Activated T-cell treated with anti-CD3 and anti-CD28 coated beads, Interleukin-2, amount 50 U/mL, for 72 hours (primary cell): ENCODE measurements at places on chromosomes 6 and 20. TPM values are rescaled to one million over a fixed set of nuclear protein-coding genes. Genes with fewer than 3 reads are reported as not detected.

- peak overlapping the region; percentile 19 for H3K4me3 ChIP-seq
- no peaks in the 10 kb centered on the region for H3K36me3 ChIP-seq
Measured at GRCh38 chr20:59403261-59403961, 103.0 kb downstream of the EDN3 start.

ERVFRD-1 gene
- not detected for total RNA-seq

- H3K4me1 ChIP-seq, result peaks cover 7% of the 10 kb centered on the region
- no peaks in the 10 kb centered on the region for H3K36me3 ChIP-seq
- no peak for DNase-seq
- no peak overlapping the region for H3K27ac ChIP-seq
- H3K27me3 ChIP-seq, result peaks cover 23% of the 10 kb centered on the region
Measured at GRCh38 chr20:18790787-18791186, 22.8 kb upstream of the SCP2D1 start.

GRCh38 chr20:10680571-10680970 lies 6.8 kb upstream of the JAG1 start:
- no peak overlapping the region for H3K27ac ChIP-seq
- no peaks in the 10 kb centered on the region for H3K4me1 ChIP-seq
- no peak overlapping the region for H3K4me3 ChIP-seq
- H3K27me3 ChIP-seq, result peaks cover 36% of the 10 kb centered on the region
- no peaks in the 10 kb centered on the region for H3K36me3 ChIP-seq

POPDC3 gene
- not detected for total RNA-seq

HCRTR2 gene
- total RNA-seq, result not detected

DNA sequence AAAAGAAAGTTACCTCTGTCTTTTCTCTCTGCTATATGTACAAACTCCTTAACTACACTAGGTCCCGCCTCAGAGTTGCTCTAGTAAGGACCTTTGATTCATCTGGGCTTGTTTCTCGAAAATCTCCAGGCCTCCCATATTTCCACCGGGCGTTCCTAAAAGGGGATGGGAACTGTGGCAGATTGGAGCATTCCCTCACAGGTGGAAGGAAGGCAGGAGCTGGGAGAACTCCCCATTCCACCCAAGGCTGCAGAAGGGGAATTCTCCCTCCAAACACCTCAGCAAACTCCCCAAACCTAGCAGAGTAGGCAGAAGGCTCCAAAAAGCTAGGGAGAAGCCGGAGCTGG lies 1.6 kb upstream of the TFAP2A start:
- peaks cover 20% of the 10 kb centered on the region for H3K36me3 ChIP-seq
- DNase-seq, result no peak
- peaks cover 97% of the 10 kb centered on the region for H3K27me3 ChIP-seq
- H3K4me3 ChIP-seq, result no peak overlapping the region

- peak; percentile 2 for DNase-seq
- H3K27me3 ChIP-seq, result peaks cover 72% of the 10 kb centered on the region
- H3K4me1 ChIP-seq, result peaks cover 12% of the 10 kb centered on the region
- no peak overlapping the region for H3K27ac ChIP-seq
- H3K4me3 ChIP-seq, result peak overlapping the region; percentile 68
Measured at GRCh38 chr6:84763003-84763885, 1.2 kb downstream of the TBX18 start.

- no peak overlapping the region for H3K27ac ChIP-seq
- no peak for DNase-seq
- H3K4me1 ChIP-seq, result peaks cover 21% of the 10 kb centered on the region
- no peaks in the 10 kb centered on the region for H3K36me3 ChIP-seq
Measured at GRCh38 chr20:33407251-33407650, 5.9 kb upstream of the CDK5RAP1 start.

TNFRSF6B gene
- total RNA-seq, result 1.0 TPM

PCIF1 gene
- total RNA-seq, result 38.7 TPM

DNA sequence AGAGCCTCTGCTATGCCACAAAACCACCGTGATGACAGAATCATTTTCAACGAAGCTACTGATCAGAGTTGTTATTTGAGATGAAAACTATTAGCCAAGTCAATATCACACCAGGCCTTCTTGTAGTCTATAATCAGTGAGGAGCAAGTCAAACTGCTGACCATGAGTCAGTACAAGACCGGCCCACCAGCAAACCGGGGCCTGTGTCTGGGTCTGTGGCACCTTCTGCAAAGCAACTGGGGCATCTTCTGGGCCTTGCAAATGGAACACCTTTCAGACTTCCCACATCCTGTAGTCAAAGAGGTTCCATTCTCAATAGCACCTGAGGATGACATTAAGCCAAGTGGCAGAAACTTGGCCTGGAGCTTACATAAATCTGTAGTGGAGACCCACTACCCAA lies 38.5 kb downstream of the CPXM1 start:
- no peaks in the 10 kb centered on the region for H3K36me3 ChIP-seq
- no peaks in the 10 kb centered on the region for H3K4me1 ChIP-seq
- no peak overlapping the region for H3K27ac ChIP-seq
- H3K4me3 ChIP-seq, result no peak overlapping the region

- peaks cover 12% of the 10 kb centered on the region for H3K36me3 ChIP-seq
- H3K4me3 ChIP-seq, result no peak overlapping the region
- no peak for DNase-seq
- H3K27me3 ChIP-seq, result no peaks in the 10 kb centered on the region
Measured at GRCh38 chr6:107932580-107932979, 25.4 kb downstream of the SEC63 start.

- no peak overlapping the region for H3K27ac ChIP-seq
- no peak for DNase-seq
- no peaks in the 10 kb centered on the region for H3K27me3 ChIP-seq
- no peaks in the 10 kb centered on the region for H3K36me3 ChIP-seq
- no peak overlapping the region for H3K4me3 ChIP-seq
- peaks cover 26% of the 10 kb centered on the region for H3K4me1 ChIP-seq
Measured at GRCh38 chr6:87925373-87926060, 122.1 kb upstream of the SPACA1 start.

GRCh38 chr6:90915224-90915915 lies 328.5 kb upstream of the MAP3K7 start:
- H3K4me3 ChIP-seq, result no peak overlapping the region
- H3K4me1 ChIP-seq, result no peaks in the 10 kb centered on the region
- no peak overlapping the region for H3K27ac ChIP-seq
- peaks cover 12% of the 10 kb centered on the region for H3K27me3 ChIP-seq

YIPF3 gene
- total RNA-seq, result 64.4 TPM

DNA sequence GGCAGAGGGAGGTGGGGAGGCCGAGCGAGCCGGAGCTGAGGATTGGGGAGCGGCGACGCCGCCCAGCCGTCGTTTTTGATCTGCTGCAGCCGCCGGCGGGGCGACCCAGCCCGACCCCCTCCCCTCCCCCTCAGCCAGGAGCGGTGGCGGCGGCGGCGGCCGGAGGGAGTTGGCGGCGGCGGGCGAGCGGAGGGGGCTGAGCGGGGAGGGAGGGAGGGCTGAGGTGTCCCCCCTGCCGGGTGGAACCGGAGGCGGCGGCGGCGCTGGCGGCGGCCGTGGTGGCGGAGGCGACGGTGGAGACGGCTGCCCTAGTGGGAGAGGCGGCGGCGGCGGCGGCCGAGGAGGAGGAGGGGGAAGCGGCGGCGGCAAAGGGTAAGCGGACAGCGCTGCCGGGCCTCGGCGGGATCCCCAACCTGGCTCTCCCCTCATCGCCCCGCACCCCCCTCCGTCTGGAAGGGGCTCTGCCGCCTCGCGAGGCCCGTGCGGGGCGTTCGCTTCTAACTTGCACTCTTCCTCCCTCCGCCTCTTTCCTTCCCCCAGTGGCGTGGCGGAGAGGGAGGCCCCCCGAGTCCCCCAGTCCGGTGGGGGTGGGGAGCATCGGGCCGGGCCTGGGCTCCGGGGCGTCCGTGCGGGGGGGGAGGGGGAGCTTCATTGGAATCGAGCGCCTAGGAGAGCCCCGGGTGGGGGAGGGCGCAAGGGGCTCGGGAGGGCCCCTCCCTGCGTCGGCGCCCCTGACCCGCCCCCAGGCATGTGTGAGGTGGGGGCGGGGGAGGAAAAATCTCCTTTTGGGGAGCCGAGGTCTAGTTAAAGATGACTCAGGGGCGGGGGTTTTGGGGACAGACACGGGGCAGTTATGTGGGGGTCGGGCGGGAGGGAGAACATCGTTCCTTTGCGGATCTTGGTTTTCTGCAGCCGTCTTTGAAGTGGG lies at the start of gene TAB2:
TAB2 (plus strand) TSS at position 69 of the 928 bp plus-strand sequence. CDS start 52,286 bp downstream, outside the sequence.
- H3K4me1 ChIP-seq, result peaks cover 46% of the 10 kb centered on the region
- DNase-seq, result peak; percentile 83
- peak within 1 kb of the TSS; percentile 94 for H3K4me3 ChIP-seq
- H3K36me3 ChIP-seq, result peaks cover 10% of the 10 kb centered on the region

DNA sequence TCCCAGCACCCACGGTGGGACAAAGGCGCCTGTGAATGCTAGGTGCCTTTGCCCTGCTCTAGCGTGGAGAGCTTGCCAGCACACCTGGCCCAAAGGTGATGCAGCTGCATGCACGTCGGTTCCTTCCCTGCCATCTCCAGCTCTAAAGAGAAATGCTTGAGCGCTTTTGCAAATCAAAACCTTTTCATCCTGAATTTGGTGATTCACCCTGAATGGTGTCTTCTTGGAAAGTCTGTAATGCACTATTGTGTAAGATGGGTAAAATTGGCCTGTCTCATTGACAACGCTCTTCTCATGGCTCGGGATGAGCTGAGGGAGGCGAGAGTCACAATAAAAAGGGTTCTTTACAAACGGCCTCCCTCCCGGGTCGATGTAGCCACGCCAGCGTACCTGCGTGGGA lies 103.1 kb upstream of the ID4 start:
- H3K36me3 ChIP-seq, result no peaks in the 10 kb centered on the region
- no peaks in the 10 kb centered on the region for H3K4me1 ChIP-seq
- H3K4me3 ChIP-seq, result no peak overlapping the region
- DNase-seq, result no peak
- no peaks in the 10 kb centered on the region for H3K27me3 ChIP-seq

BTBD9 gene
- total RNA-seq, result 24.9 TPM

GRCh38 chr6:109861946-109862345 lies 116.2 kb upstream of the GPR6 start:
- H3K27ac ChIP-seq, result no peak overlapping the region
- no peaks in the 10 kb centered on the region for H3K36me3 ChIP-seq
- DNase-seq, result no peak
- H3K4me1 ChIP-seq, result no peaks in the 10 kb centered on the region
- H3K27me3 ChIP-seq, result peaks cover 7% of the 10 kb centered on the region

GRCh38 chr6:125123051-125123450 lies 30.5 kb upstream of the TPD52L1 start:
- DNase-seq, result no peak
- no peak overlapping the region for H3K27ac ChIP-seq
- no peaks in the 10 kb centered on the region for H3K36me3 ChIP-seq
- no peaks in the 10 kb centered on the region for H3K27me3 ChIP-seq
- no peak overlapping the region for H3K4me3 ChIP-seq

GRCh38 chr20:18669241-18670019 lies 81.6 kb downstream of the DTD1 start:
- H3K36me3 ChIP-seq, result no peaks in the 10 kb centered on the region
- H3K27ac ChIP-seq, result no peak overlapping the region
- DNase-seq, result no peak
- H3K4me1 ChIP-seq, result no peaks in the 10 kb centered on the region
- no peak overlapping the region for H3K4me3 ChIP-seq

- H3K27me3 ChIP-seq, result no peaks in the 10 kb centered on the region
- no peaks in the 10 kb centered on the region for H3K4me1 ChIP-seq
- DNase-seq, result no peak
- H3K4me3 ChIP-seq, result no peak overlapping the region
- no peaks in the 10 kb centered on the region for H3K36me3 ChIP-seq
Measured at GRCh38 chr6:86789779-86790411, 147.4 kb upstream of the HTR1E start.

UNC5CL gene
- 4.0 TPM for total RNA-seq

PNISR gene
- total RNA-seq, result 192 TPM

KPNA5 gene
- 17.6 TPM for total RNA-seq

- H3K27ac ChIP-seq, result no peak overlapping the region
- DNase-seq, result no peak
- no peaks in the 10 kb centered on the region for H3K36me3 ChIP-seq
- H3K4me1 ChIP-seq, result no peaks in the 10 kb centered on the region
- peaks cover 11% of the 10 kb centered on the region for H3K27me3 ChIP-seq
- no peak overlapping the region for H3K4me3 ChIP-seq
Measured at GRCh38 chr20:44776980-44777379, 31.3 kb downstream of the KCNK15 start.

GRCh38 chr20:36374995-36375394 lies 68.9 kb downstream of the DLGAP4 start:
- no peak overlapping the region for H3K27ac ChIP-seq
- no peak for DNase-seq
- peaks cover 19% of the 10 kb centered on the region for H3K27me3 ChIP-seq
- H3K36me3 ChIP-seq, result no peaks in the 10 kb centered on the region
- H3K4me3 ChIP-seq, result no peak overlapping the region
- H3K4me1 ChIP-seq, result no peaks in the 10 kb centered on the region

DNA sequence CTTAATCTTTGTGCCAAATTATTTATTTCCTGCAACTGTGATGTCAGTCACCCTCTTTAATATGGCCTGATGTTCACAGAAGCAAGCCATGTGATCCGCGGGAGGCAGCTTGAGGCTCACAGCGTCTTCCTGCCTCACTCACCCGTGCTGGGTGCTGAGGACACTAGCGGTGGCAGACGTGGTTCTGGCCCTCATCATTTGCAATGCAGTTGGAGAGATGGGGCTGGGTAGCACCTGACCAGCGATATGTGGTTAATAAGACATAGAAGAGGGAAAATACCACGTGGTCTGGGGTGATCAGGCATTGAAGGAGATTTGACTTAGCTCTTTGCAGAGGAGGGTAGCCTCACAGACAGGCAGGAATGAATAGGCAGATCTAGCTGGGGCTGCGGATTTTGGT lies 264.7 kb downstream of the TMEM242 start:
- no peaks in the 10 kb centered on the region for H3K27me3 ChIP-seq
- H3K4me3 ChIP-seq, result no peak overlapping the region
- no peaks in the 10 kb centered on the region for H3K36me3 ChIP-seq
- H3K27ac ChIP-seq, result peak overlapping the region; percentile 11

GRCh38 chr6:54515013-54515412 lies 206.8 kb downstream of the TINAG start:
- DNase-seq, result no peak
- no peaks in the 10 kb centered on the region for H3K4me1 ChIP-seq
- H3K27ac ChIP-seq, result no peak overlapping the region
- no peaks in the 10 kb centered on the region for H3K27me3 ChIP-seq
- H3K36me3 ChIP-seq, result no peaks in the 10 kb centered on the region

GSTA2 gene
- not detected for total RNA-seq

GRCh38 chr20:4904127-4904860 lies 97.0 kb downstream of the SLC23A2 start:
- peaks cover 3% of the 10 kb centered on the region for H3K36me3 ChIP-seq
- no peak for DNase-seq
- H3K4me1 ChIP-seq, result no peaks in the 10 kb centered on the region

DNA sequence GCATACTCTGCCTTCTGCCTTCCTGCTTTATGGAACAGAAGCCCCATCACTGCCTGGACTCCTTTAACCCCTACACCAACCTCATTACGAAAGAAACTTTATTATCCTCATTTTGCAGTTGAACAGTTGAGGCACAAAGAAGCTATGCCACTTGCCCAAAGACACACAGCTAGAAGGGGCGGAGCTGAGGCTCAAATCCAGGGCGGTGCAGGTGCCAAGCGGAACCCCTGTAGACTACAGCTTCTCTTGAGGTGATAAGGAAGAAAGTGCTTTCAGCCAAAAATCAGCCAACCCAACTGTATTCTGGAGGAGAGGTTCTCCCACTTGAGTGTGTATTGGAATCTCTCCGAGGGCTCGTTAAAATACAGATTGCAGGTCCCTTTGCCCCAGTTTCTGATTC lies 90.5 kb downstream of the PRND start:
- H3K4me3 ChIP-seq, result peak overlapping the region; percentile 99
- H3K27ac ChIP-seq, result peak overlapping the region; percentile 99
- no peak for DNase-seq
- H3K36me3 ChIP-seq, result peaks cover 5% of the 10 kb centered on the region
- peaks cover 73% of the 10 kb centered on the region for H3K4me1 ChIP-seq
